Activated T-cell treated with anti-CD3 and anti-CD28 coated beads, Interleukin-2, amount 50 U/mL, for 48 hours (primary cell): ENCODE measurements at places on chromosomes 12 and 14.

- DNase-seq = no peak
Measured at GRCh38 chr14:68476212-68477109, 316.4 kb downstream of the ZFP36L1 start.

DNA sequence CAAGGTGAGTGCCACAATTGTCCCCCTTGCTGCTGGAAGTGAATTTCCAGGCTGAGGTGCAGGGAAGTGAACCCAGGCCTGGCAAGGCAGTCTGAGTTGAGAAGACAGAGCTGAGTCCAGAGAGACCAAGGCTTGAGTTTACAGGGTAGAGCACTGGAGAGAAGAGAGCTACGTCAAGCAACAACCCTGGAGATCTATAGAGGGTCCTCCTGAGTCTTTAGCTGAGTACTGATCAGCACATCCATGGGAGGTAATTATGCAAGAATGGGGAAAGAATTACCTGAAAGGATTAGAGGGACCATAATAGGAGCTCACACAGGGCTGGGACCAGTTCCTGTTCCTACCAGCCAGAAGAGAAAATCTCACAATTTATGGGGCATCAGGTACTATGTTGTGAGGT, 190.7 kb downstream of the NEDD1 start:
- DNase-seq = no peak

GRCh38 chr12:53591301-53592206, 34.6 kb downstream of the ATF7 start:
- no peak for DNase-seq

DNA sequence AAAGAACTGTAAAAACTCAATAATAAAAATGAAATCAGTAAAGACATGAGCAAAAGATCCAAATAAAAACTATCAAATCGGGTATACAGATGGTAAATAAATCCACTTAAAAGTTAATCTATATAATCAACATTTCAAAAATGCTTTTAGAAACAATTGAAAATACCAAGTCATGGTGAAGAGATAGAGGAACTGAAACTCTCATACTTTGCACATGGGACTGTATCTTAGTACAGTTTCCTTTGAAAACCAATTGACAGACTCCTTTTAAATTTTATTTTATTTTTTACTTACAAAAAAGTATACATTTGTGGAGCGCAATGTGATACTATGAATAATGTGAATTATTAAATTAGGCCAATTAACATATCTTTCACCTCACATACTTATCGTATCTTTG, 98.6 kb upstream of the FAR2 start:
- DNase-seq = no peak
